ENCODE measurements at places on chromosomes 12 and 14. TPM values are rescaled to one million over a fixed set of nuclear protein-coding genes. Genes with fewer than 3 reads are reported as not detected.
A peak's percentile ranks its signal among the peaks of the same experiment; 100 is the strongest.

DNA sequence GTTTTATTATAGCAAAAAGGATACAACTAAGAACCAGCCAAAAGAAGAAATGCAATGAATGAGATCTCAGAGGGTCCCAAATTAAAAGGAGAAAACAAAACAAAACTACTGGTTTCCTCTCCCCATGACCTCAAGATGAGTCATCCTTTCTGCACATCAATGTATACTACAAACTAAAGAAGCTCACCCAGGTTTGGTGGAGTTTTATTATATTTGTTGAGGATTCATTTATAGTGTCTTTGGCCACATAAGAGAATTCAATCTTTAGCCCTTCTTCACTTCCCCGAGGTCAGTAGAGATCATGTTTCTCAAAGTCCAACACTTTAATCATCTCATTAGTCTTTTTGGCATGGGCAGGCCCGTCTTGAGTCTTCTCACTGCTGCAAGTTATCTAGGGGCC lies 210.6 kb downstream of the SLC6A15 start:
- DNase-seq, result no peak

DNA sequence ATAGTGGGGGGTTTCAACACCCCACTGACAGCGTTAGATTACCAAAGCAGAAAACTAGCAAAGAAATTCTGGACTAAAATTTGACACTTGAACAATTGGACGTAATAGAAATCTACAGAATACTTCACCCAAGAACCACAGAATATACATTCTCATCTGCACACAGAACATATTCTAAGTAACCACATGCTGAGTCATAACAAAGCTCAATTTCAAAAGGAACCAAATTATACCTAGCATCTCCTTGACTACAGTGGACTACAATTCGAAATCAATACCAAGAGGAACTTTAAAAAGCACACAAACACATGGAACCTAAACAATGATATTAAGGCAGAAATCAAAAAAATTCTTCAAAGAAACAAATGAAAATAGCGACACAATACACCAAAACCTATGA lies 871.6 kb upstream of the MDGA2 start:
- no peak for DNase-seq

TAS2R19 gene
- 0.21 TPM for polyA plus RNA-seq

GRCh38 chr12:77031745-77032144 lies 33.6 kb downstream of the E2F7 start:
- no peak for DNase-seq

DNA sequence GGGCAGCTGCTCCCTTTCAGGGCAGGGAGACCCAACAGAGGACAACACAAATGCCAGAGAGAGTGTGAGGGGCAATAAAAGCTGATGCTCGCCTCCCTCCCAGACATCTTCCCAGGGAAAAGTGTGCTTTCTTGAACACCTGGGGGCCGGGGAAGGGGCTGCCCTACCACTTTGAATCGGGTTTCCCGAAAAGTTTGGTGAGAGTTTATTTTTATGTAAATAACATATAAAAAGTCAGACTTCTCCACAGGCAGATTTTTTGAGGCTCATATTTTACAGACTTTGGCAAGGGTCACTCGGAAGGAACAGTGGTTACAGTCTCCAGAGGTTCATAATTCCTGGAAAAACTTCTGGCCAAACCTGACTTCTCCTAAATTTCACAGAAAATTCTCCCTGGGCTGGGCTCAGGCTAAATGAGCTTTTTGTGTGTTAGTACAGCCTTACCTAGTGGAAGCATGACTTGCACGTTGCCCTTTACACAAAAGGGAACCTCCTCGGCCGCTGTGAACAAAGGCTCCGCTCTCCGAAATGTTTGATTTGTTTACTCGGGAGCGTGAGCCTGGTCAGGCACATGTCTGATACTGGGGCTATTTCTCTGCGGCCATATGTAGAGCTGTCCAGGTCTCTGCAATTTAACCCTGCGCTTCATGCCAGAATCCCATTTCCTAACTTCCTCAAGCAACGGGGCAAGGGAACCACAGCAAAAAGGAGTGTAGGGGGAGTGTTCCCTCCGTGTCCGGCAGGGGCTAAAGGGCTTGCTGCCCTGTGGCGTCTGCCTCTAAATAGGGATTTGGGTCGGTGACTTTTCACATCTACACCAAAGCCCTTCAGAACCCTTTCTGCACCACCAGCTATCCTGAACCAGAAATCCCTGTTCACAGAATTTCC lies 3.4 kb downstream of the RTL1 start:
- peak; percentile 65 for DNase-seq

DNA sequence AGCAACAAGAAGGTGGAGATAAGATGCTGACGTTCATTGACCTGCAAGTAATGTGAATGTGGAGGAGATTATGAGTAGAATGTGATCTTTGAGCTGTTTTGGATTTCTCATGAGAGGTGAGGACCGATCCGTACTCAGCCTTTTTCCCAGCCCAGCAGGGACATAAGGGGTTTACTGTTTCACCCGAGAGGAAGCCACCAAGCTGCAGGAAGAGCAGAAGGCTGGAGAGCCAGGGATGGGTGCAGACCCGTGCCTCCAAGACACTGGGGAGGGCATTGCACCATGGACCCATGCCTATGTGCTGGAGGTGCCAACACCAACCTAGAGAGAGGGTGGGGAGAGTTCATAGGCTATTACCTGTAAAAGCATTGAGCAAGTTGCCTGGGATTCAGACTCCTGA lies 206.0 kb upstream of the DIO3 start:
- no peak for DNase-seq

DNA sequence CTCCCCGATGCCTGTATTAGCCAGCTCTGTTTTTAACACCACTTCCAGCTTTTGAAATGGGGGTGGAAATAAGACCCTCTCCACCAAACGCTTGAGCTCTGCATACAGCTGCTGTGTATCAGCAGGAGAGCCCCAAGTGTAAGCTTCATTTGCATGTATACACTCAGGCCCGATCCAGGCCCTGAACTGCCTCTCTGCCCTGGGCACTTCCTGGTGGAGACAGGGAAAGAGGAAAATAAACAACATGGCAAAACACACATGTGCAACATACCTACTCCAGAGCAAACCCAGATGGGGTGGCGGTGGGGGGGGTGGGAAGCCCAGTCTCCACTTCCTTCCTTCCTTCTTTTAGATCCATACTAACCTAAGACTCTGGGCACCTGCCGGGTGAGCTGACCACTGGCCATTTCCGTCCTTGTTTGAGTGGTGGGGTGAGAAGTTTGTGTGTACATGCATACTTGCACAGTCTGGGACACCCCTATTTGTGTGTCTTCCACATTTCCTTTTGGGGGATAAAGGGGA lies 55.3 kb downstream of the RBM19 start:
- no peak for DNase-seq

Data from GM23338 (cell line).